NK-92 treated with Interleukin-12 subunit alpha and Interleukin-12 subunit beta, amount 100 ng/mL, for 24 hours (cell line): ENCODE measurements at places on chromosomes 7 and 10.

- DNase-seq: no peak
Observed at GRCh38 chr7:19368491-19368925, 223.3 kb upstream of the FERD3L start.

GRCh38 chr7:47100817-47101435 lies 481.0 kb downstream of the TNS3 start:
- peak; percentile 2 for DNase-seq

DNA sequence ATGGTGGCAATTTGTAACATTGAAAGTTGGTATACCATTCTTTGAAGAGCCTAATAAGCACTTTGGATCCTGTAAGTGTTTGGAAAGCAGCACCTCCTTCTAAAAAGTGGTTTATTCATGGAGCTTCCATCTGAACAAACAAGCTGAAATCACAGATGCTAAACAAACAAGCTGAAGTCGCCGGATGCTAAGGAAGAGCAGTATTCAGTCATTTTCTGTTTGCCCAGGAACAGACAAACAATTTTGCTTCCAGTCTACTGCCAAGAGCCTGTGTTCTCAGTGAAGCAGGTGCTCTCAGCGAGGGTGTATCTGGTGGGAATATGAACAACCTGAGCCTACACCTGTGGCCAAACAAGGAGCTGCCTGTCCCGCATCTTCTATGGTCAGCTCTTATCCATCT lies 6.3 kb downstream of the COL28A1 start:
- DNase-seq: no peak

DNA sequence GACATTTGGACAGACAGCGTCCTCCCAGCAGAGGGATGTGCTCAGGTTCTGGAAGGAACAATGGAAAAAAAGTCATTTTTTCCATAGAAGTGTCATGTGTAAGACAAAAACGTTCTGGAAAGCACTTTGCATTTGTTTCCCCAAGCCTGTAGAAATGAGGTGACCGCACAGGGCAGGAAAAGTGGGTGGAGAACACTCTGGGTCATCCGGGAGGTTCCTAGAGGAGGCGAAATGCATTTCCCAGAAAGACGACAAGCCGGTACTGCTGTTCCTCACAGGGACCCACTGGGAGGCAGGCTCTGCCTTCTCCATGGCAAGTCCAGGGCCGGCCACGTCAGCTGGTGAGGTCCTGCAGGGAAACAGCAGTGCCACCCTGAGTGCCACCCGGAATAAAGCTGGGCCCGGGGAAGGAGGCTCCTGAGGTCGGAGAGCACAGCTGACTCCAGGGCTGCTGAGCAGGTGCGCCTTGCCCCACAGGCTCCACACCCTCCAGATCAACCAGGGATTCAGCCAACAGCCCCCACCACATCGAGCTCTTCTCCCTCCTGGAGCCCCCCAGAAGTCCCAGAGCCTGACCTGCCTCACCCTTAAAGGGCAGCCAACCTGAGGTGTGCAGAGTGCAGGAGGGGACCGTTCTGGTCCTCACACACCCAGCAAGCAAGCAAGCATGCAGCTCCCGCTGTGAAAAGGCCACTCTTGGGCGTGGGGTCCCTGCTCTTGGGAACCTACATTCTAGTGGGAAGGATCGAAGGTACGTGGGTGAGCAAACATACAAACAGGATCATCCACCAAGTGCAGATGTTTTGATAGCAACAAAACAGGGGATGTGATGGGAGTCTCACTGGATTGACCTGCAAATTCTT lies 28.8 kb upstream of the INPP5A start:
- no peak for DNase-seq

- DNase-seq: no peak
Observed at GRCh38 chr7:125126376-125126775, 196.8 kb upstream of the POT1 start.

GRCh38 chr7:17802056-17802455 lies 138.2 kb downstream of the SNX13 start:
- DNase-seq: no peak

GRCh38 chr7:149565096-149565382 lies 67.4 kb upstream of the ZNF746 start:
- no peak for DNase-seq

GRCh38 chr10:110525349-110526260 lies 27.9 kb downstream of the DUSP5 start:
- DNase-seq: no peak

- no peak for DNase-seq
Observed at GRCh38 chr7:114663502-114663901, 248.9 kb downstream of the FOXP2 start.

DNA sequence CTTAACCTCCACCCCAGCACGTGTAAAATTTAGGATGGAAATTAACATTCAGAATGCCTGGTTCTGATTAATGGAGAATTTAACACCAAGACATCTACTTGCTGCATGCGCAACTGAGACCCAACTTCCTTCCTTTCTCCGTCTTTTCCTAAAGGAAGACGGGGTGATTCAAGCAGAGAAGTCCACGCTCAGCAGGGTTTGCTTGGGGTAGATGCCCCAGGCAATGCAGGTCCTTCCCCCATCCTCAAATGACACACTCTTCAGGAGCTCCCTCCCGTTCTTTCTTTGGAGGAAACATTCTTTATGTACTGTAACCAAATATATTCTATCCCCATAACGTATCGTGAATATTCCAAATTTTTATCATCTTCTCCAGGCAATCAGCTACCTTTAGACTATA lies 47.0 kb downstream of the FAM171A1 start:
- no peak for DNase-seq

DNA sequence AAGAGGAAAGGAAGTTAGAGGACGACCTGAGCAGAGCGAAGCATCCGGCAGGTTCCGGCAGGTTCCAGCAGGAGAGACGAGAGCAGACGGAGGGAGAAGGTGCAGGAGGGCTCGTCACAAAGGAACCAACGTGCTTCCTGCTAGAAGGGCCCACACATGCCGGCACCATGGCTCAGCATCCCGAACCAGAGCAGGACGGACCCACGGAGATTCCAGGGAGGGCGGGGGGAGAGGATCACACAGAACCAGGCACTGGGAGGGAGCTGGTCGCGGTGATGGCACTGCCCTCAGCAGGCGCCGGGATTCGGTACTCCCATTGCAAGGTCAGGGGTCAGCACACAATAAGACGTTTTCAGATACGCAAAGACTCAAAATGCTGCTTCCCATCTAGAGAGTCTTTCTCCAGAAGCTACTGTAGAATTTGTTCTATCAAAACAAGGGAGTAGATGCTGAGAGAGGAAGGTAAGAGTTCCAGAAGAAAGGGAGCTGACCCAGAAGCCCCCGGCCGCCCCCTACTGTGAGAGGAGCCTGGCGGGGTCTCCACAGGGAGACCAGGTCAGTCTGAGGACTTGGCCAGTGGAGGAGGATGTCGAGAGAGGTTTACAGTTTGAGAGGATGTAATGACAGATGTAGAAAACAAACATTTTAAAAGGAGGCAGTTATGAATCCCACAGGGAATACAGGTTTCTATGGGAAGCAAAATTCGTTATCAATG lies 23.6 kb upstream of the PWWP2B start:
- DNase-seq: no peak

DNA sequence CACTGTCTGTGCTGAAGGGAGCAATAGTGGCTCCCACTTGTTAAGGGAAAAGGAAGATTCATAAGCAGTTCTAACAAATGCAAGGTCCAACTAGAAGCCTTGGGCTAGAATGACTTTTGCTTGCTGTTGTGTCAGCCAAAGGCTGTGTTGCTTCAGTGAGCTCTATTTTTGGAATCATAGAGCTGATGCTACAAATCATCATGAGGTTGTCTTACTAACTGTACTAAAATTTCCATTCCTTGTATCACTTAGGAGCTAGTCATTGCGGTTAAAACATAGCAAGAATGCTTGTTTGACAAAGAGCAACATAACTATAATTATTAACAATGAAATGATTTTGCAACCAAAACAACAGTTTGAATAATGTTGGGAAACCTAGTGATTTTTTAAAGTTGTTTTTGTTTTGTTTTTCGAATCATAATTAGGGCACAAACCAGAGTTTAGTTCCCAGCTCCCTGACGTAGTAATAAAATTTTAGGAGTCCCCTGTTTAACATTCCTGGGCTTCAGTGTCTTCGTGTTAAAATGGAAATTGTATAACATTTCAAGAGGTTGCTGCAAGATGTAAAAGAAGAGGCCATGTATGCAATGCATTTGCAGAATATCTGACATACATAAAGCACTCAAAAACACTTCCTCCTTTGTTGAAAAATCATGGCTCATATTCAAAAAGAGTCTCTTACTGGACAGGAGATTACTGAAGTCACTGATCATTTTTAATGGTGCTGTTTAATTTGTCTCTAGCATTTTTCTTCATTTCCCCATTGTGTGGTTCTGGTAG lies 183.4 kb downstream of the MACC1 start:
- no peak for DNase-seq

DNA sequence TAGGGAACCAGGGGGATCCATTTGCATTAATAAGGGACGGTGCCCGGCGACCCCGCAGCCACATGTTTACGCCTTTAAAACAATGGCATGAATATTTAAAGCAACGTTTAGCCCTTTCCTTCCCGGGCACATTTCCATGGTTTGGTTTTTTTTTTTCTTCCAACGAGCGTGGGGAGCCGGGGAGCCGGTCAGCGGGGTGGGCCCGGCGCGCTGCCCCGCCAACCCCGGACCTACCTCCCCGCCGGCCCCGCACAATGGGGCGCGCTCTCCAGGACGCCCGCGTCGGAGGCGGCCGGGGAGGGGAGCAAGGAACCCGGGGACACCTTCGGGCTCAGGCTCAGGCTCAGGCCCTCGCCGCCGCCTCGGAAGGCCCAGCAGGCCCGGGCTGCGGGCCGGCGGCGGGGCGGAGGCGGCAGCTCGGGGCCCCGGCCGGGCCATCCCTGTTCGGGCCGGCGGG lies 1.0 kb downstream of the SEPHS1 start:
- DNase-seq: peak; percentile 38

- DNase-seq: no peak
Observed at GRCh38 chr7:19762631-19763030, 10.8 kb downstream of the TMEM196 start.

GRCh38 chr10:58903071-58903470 lies 273.4 kb upstream of the PHYHIPL start:
- DNase-seq: no peak

DNA sequence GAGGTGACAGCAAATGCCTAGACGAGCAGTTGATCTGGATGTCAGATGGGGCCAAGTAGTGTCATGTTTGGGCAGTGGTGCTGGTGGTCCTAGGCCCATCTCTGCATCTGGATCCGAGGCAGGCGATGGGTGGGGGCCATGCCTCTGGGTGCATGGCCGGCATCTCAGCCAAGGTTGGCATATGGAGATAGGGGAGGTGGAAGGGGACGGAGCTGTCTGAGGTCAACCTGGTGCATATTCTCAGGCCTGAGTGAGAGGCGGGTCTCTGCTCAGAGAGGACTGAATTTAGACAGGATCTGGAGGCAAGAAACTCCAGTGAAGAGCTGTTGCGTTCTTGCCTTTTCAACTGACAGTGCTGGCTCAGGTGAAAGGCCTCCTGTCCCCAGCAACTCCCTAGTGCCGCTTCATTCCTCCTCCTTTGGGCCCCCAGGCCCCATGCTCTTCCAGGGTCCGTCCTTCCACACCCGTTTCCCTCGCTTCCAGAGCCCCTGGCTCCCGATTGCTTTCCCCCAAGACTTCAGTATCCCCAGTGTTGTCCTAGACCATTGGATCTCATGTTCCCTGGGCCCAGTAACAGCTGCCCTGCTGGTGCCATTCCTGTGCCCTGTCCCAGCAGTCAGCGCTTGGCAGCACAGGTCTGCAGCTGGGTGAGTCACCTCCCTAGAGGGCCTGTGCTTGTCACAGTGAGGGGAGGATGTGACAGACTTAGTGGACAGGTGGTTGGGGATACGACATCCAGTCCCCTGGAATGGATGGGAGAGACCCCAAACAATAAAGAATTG lies 32.6 kb downstream of the GBX1 start:
- DNase-seq: no peak

- DNase-seq: no peak
Observed at GRCh38 chr7:148865283-148865682, 18.8 kb downstream of the EZH2 start.

- DNase-seq: no peak
Observed at GRCh38 chr7:27955596-27955995, 215.6 kb downstream of the TAX1BP1 start.

GRCh38 chr10:49500412-49500811 lies 38.5 kb downstream of the ERCC6 start:
- no peak for DNase-seq

DNA sequence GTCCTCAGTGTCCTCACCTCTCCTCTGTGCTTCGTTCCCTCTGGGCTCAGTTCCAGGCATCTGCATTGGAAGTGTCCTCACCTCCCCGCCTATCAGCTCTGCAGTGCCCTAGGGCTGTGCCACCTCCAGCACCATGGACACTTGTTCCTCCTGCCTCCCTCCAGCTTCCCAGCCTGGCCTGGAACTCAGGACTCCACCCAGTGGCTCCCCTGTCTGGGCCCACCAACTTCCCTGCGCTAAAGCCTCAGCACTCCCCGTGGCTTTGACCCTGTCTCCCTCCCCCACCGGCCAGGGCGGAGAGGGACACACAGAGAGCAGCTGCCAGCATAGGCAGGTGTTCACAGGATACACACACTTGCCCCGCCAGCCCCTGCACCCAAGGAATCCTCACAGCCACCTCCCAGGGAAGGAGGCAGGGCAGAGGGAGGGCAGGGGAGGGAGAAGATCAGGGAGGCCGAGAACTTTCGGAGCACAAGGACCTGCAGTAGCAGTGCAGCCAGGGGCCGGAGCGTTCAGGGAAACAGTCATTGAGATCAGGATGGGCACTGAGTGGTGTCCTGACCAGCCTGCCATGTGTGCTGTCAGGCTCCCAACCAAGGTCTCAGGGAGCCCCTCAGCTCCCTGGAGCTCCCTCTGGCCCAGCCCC lies 31.3 kb downstream of the ANXA8 start:
- no peak for DNase-seq

DNA sequence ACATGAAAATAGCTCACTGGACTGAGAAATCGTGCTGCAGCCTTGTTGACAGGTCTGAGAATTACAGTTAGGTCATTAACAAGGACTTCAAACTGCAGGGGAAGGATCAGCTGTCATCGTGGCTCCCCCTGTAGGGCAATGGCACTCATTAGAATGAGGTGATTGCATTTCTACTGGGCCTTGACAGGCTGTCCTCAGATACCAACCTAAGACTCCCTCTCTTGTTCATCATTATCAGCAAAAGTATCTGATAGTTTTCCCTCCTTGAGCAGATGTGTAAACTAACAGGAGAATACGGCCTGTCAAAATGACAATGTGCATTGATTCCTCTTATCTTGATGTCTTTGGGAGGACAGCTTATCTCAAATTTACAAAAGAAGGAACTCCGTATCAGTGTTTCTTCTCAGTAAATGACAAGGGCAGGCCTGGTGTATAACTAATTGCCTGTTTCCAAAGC lies 648.5 kb upstream of the LRRN3 start:
- DNase-seq: no peak

- DNase-seq: no peak
Observed at GRCh38 chr7:106218546-106218945, 66.2 kb downstream of the NAMPT start.
